Fibroblast of lung (primary cell): ENCODE measurements at places on chromosomes 2 and 18. TPM values are rescaled to one million over a fixed set of nuclear protein-coding genes. Genes with fewer than 3 reads are reported as not detected.

The CHRND gene
- not detected in 2 replicates for polyA plus RNA-seq

GRCh38 chr18:37937287-37937686, 371.7 kb upstream of the CELF4 start:
- no peak for DNase-seq

GRCh38 chr2:225415792-225416191, 16.3 kb downstream of the NYAP2 start:
- no peak for DNase-seq

The SMIM21 gene
- not detected in 2 replicates for polyA plus RNA-seq

DNA sequence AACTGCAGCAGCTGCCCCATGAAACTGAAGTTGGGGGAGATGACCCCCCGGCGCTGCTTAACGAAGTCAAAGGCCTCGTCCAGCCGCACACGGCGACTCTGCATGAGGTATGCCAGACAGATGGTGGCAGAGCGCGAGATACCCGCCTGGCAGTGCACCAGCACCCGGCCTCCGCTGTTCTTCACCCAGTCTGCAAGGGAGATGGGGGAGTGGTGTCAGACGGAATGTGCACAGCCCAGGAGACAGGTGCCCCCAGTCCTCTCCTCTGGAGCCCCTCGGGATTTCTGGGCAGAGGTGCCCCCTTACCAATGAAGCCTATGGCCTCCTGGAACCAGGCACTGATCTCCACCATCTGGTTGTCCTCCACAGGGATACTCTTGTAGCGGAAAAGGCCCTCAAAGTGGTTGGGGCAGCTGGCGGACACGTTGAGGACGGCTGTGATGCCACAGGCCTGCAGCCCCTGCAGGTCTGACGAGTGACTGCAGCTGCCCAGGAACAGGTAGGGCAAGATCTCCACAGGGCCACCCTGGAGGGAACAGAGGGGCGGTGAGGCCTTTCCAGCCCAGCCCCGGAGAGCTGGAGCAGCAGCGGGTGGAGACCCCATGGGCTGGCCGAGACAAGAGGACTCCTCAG, 1.3 kb downstream of the DUSP2 start:
- no peak for DNase-seq

GRCh38 chr2:12774395-12774727, 57.6 kb downstream of the TRIB2 start:
- DNase-seq: no peak

- DNase-seq: no peak
Measured at GRCh38 chr2:209581040-209581439, 157.2 kb downstream of the MAP2 start.

The GTF3C2 gene
- 30.2 and 41.8 TPM in 2 replicates for polyA plus RNA-seq

GRCh38 chr2:54063967-54064535, 51.4 kb upstream of the ACYP2 start:
- no peak for DNase-seq

DNA sequence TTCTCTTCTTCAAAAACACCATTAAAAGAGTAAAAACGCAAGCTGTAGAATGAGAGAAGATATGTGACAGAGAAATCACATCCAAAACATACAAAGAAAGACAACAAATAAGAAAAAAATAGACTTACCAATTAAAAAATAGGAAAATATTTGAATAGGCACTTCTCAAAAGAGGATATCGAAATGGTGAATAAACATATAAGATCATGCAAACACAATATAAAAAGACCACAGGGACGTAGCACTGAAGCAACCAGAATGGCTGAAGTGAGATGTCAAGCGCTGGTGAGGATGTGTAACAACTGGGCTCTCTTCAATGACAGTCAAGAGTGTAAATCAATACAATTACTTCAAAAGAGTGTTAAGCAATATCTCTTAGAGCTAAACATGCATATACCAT, 202.3 kb downstream of the ZBTB7C start:
- no peak for DNase-seq

GRCh38 chr2:160257743-160258491, 57.8 kb upstream of the ITGB6 start:
- DNase-seq: no peak

The IL1RN gene
- polyA plus RNA-seq: 0.06 and 0.36 TPM in 2 replicates

The SERPINB5 gene
- polyA plus RNA-seq: 0.02 and 0.05 TPM in 2 replicates

DNA sequence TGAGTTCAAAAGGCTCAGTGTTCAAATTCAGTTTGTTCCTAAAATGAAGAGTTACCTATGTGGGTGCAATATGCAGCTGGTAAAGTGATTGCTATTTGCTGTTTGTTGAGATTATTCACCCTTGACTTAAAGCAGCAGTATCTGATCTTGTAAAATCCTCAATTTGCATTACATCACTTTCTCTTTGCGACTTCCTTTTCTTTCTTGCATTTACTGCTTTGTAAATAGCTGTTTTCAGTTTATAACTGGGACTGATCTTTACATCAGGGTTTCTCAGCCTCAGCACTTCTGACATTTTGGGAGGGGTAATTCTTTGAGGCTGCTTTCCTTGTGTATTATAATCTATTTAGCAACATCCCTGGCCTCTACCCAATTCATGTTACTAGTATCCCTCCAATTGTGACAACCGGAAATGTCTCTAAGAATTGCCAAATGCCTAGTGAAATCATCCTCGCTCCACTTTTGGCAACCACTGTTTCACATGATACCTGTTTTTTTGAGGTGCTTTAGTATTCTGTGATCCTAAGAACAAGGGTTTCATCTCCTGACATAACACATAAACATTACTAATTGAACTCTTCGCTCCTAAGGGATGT, 12.1 kb upstream of the ERCC3 start:
- peak; percentile 36 for DNase-seq

DNA sequence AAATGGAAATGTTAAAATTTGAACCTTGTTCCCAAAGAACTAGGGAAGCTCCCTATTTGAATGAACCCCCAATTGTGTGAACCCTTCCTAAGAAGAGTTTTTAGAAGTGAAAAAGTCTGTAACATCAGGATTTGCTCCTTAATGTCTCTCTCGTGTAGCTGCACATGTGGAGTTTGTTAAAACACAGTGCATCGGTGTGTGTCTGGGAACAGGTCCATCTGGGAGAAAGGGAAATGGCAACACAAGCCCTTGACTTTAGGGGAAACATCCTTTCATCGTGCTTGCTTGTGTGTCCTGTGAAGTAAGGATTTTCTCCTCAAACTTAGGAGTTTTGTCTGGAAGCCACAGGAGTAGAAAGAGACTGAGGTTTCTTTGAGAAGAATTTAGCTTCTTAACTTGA, 203.9 kb downstream of the PRKCE start:
- DNase-seq: peak; percentile 71

The SLC4A3 gene
- 0.93 and 1.4 TPM in 2 replicates for polyA plus RNA-seq

- DNase-seq: no peak
Measured at GRCh38 chr2:68936889-68937288, 15.8 kb downstream of the GKN2 start.

GRCh38 chr2:74225698-74226459, 27.5 kb downstream of the MTHFD2 start:
- DNase-seq: no peak

- DNase-seq: no peak
Measured at GRCh38 chr2:191526091-191526490, 151.8 kb upstream of the NABP1 start.

The GPD2 gene
- 21.6 and 23.7 TPM in 2 replicates for polyA plus RNA-seq

The KRTCAP3 gene
- 0.12 and 0.22 TPM in 2 replicates for polyA plus RNA-seq

The PLEK gene
- 0.02 TPM in 1 of 2 replicates, not detected in the other for polyA plus RNA-seq

DNA sequence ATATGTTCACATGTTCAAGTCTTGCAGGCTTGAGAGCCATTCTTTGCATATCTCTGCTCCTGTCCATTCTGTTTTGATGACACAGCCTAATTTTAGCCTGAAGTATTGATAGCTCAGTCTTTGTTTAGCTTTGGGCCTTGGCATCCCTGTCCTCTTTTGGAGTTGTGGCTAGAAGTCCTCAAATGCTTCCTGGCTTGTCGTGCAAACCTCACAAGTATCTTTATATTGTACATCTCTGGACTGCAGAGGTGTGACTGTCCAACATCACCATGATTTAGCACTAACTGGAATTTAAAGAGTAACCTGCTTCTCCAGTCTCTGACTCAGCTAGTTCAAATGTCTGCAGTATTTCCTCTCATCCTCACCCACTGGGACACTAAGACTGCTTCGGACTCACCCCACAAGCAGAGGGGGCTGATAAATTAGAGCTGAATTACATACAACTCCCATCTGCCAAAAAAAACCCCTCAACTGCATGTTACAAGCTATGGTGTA, 11.7 kb downstream of the PFN4 start:
- DNase-seq: no peak

DNA sequence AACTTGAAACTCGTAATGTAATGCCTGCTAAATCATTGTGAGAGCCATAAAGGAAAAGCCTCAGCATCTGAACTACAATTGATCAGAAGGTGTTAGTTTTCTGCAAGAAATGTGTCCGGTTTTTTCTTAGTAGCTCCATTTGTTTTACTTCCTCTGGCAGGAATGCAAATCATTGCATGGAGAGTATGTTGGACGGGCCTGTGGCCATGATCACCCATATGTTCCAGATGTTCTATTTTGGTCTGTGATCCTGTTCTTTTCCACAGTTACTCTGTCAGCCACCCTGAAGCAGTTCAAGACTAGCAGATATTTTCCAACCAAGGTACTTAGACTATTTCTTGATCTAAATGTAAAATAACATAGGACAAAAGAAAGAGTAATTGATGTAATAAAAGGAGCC, 126.6 kb downstream of the DPP4 start:
- DNase-seq: no peak

DNA sequence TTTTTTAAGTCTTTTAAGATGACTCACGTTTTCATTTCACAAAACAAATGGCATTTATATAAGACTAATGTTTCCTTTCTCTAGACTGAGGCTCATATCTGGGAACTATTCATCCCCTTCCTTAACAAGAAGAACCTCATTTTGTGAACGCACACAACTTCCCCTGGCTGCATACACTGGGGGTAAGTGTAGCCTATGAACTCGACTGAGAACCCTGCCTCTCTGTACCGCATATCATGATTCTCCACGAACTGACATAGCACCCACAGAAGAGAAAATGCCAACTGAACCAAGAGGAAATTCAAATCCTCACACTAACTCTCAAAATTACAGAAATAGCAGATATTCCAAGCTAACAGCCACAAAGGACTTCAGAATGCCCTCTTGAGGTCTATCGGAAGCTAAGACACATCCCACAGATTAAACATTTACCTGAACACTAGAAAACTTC, 236.7 kb downstream of the TCF4 start:
- peak; percentile 76 for DNase-seq
